Cortex of kidney (tissue), 1 donor: ENCODE measurements at places on chromosomes 2 and 18.

DNA sequence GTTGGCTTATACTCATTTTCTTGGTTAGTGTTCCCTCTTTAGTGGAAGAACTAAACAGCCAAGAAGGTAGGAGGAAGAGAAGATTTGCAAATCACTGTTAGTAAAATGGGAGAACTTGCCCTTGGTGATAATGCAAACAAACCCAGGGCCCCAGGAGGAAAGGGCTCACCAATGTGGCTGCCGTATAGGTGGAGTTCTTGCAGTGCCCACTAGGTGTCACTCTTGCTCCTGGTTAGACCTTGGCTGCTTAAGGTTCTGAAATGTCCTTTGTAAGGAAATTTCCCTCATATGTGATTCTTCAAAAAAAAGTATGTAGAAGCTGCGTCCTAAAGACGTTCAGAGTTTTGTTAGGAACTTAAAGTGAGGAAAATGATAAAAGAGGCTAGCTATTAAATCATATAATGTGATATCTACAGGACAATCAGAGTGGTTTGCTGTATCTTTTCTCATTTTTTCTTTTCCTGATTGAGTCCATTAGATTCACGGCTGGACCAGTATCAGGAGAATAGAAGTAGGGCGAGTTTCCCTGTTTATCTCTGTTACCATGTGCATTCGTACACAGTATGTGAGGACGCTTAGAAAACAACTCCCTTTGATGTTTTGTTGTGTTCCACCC, 48.6 kb downstream of the RPIA start:
- DNase-seq, result no peak

GRCh38 chr2:162382278-162382677, 38.3 kb downstream of the GCA start:
- DNase-seq, result no peak

GRCh38 chr2:198757069-198757468, 700.7 kb downstream of the SATB2 start:
- DNase-seq, result no peak

GRCh38 chr2:162116352-162116751, 35.7 kb downstream of the GCG start:
- DNase-seq, result no peak

- DNase-seq, result no peak
Observed at GRCh38 chr18:25167612-25168410, 184.2 kb downstream of the ZNF521 start.

DNA sequence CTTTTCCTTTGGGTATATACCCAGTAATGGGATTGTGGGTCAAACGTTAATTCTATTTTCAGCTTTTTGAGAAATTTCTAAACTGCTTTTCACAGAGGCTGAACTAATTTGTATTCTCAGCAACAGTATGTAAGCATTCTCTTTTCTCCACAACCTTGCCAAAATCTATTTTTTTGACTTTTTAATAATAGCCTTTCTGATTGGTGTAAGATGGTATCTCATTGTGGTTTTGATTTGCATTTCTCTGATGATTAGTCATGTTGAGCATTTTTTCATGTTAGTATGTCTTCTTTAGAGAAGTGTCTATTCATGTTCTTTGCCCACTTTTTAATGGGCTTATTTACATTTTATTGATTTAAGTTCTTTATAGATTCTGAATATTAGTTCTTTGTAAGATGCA, 145.5 kb downstream of the TRABD2A start:
- DNase-seq, result no peak

DNA sequence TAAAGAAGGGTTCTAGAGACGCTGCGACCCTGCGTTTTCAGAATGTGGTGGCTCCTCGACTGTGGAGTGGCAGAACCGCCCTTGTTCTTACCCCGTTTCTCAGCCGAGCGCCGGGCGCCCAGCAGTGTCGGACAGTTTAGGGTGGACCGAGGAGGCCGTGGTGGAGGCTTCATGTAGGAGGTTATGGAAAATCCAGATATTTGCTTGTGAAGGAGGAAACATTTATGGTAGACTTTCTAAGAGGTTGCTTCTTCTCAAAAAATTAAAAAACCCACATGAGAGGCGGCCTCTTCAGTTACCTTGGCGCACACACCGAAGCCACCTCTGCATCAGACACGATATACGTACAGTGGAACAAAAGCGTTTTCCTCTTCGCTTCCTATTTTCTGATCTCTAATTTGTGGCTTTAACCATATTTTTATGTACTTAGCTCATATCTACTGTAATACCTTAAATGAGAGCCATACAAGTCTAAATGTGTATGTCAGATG, 120.8 kb downstream of the NFATC1 start:
- DNase-seq, result no peak

DNA sequence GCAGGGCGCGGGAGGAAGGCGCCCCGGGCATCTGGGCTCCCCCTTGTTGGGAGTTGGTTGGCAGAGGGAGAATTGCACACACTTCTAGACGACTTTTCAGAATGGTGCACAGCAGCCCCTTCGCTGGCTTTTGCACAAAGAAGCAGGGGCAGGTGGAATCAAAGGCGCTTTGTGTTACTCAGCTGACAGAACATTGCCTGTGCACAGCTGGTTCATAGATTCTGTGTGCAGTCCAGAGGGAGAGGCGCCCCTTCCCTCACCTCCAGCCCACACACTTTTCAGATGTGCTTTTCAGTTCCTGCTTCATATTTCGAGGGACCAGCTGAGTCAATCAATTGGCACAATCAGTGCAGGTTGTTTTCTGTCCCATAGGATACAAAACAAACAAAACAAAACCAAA, 348.4 kb upstream of the RAB12 start:
- DNase-seq, result no peak

DNA sequence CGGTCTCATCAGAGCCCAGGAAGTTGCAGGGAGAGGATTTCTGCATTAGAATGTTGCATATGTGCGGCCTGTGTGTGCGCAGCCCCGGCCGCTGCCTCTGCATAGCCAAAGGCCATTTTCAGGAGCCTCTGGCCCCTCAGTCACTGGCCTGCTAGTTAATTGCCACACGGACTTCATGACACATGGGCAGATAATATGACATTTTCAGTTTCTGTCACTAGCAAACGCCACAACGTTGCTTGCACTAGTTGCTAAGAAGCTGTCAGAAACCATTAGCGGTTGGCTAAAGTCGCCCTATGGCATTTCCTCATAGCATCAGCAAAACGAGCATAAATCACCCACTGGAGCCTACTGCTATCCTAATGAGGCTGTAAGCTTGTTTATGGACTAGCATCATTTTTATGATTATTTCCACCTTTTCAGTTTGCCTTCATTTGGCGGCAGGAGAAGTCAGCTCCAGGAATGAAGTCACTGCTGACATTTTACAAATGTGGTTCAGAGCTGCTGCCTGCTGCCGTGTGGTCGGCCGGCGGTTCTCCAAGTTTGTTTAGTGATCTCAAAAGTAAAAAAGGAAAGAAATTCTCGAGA, 73.7 kb downstream of the MEIS1 start:
- DNase-seq, result no peak

- DNase-seq, result no peak
Observed at GRCh38 chr2:29430382-29431112, 315.3 kb downstream of the CLIP4 start.

DNA sequence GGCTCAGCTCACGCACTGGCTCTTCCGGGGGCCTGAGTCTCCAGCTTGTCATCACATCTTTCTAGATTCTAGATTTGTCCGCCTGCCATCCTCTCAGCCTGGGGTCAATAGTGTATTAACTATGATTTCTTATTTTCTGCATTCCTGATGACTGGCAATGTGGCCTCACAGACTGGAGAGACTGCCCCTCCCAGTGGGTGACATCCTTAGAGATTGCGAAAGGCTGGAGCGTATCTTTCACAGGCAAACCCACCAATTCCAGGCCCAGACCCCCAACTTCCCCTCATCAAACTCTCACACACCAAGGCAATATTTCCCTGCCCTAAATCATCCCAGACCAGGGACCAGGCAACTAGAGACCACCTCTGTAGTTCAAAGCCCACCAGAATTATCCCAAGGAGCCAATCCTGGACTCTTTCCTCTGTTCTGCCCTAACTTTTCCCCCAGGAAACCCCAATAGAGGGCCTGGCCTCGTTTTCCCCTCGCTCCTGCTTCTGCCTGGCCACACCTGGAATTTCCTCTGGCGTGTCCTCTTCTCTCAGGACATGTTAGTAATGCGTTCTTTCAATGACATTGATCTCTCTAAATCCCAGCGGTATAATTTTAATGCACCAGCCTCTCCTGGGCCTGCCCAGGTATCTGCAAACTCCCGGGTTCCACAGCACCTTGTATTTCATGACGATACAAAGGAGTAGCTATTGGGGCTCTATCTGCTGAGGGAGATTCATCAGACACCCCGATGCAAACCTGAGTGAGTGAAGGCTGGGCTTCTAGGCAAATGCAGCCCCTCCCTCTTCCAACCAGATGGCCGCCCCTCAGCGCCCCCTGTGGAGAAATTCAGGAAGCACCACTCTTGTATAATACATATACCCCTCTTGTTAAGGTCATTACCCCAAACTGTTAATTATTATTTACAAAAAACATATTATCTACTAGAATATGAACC, 2.4 kb upstream of the KCNF1 start:
- DNase-seq, result no peak

DNA sequence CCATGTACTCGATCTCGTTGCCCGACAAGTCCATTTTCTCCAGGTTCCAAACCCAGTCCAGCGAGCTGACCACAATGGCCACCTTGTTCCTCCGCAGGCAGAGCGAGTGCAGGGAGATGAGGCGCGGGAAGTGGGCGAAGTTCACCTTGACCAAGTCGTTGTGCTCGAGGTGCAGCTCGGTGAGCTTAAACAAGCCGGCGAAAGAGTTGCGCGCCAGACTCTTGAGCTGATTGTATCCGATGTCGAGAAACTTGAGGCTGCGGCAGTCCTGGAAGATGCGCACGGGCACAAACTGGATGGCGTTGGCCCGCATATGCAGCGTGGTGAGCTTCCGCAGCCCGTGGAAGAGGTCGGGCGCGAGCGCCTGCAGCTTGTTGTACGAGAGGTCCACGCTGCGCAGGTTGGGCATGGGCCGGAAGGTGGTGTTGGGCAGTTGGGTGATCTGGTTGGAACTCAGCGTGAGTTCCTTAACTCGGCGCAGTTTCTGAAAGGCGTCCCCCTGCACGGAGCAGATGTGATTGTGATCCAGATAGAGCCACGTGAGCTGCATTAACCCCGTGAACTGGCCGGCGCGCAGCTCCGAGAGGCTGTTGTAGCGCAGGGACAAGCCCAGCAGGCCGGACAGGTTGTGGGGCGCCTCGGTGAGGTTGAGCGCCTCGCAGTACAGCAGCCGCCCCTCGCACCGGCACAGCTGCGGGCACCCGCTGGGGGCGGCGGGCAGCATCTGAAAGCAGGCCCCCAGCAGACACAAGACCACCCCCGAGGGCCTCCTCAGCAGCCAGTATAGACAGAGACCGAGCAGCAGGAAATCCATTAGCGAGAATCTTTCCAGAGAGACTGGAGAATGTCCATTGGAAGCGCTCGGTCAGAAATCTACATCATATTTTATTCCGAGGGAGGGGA, 1.3 kb downstream of the LRRTM1 start:
- DNase-seq, result no peak

DNA sequence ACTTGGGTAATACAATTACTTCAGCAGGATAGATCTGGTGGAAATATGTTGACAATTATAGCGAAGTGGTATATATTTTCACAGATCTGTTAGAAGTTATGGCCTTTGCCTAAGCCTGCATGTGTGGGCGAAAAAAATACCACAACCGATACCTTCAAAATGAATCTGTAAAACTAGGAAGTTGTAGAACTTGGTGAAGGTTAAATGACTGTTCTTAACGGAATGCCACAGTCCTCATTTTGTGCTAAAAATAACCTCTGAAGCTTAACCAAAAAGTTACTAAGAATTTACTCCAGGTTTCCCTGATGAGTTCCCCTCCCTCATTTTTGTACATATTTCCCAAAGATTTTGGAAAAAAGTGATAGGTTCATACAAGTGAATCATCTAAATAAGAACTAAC, 550.7 kb downstream of the THSD7B start:
- DNase-seq, result no peak

- DNase-seq, result no peak
Observed at GRCh38 chr2:42999391-42999841, 207.0 kb upstream of the HAAO start.
